ENCODE measurements at places on chromosomes 11 and 22.
A peak's percentile ranks its signal among the peaks of the same experiment; 100 is the strongest.

- DNase-seq: peak; percentile 81
Measured at GRCh38 chr11:121810291-121810690, 305.7 kb downstream of the BLID start.

DNA sequence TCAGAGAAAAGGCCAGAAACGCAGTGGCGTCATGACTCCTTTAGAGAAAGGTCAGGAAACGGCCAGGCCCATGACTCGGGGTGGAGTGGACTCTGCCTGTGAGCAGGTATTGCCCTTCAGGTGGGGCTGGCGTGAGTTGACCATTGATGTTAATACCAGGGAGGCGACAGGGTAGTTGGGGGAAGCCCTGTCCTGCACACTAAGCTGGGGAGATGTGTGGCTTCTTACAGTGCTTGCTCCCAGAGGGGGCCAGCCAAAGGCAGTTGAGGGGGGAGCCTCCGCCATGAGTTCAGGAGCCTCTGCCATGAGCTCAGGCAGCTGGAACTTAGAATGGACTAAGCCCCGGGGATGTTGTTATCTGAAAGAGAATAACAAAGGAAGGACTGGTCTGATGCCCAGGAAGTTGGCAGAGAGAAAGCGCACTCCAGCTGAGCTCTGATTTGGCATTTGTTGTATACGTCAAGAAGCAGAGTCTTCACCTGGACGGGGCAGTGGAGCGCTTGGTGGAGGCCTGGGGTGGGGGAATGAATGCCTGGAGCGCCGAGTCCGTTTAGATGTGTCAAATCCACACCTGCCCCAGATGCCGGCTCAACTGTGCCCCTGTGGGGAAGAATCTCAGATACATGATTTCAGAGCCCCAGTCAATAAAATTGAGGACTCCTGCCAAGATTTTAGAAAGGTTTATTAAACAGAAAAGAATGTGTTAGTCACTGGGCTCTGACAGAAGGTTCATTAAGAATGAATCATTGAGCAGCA lies 222.5 kb downstream of the TBC1D22A start:
- DNase-seq: peak; percentile 64

DNA sequence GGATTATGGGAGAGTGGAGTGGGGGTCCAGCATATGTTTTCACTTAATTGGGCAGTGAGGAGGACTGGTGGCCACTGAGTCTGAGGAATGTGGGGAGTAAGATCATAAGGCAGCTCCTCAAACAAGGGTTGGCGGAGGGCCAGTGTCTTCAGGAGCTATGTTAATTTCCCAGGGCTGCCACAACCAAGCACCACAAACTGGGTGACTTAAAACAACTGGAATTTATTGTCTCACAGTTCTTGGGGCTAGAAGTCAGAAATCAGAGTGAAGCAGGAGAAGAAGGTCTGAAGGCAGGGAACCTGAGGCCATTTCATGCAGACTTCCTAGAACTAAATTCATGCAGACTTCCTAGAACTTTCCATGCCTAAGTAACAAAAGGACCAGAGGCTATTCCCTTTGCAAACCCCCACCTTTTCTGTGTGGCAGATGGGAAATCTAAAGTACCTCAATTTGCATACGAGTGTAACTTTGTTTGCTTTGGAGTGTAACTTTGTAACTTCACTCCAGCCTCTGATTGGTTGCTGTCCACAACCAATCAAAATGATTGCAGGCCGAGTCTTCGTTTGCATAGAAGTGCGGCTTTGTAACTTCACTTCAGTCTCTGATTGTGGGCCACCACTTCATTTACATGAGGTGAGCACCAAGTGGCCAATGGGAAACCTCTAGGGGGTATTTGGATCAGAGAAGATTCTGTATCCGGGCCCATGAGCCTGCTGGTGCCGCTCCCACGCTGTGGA lies 50.5 kb upstream of the ZBED5 start:
- peak; percentile 91 for DNase-seq

DNA sequence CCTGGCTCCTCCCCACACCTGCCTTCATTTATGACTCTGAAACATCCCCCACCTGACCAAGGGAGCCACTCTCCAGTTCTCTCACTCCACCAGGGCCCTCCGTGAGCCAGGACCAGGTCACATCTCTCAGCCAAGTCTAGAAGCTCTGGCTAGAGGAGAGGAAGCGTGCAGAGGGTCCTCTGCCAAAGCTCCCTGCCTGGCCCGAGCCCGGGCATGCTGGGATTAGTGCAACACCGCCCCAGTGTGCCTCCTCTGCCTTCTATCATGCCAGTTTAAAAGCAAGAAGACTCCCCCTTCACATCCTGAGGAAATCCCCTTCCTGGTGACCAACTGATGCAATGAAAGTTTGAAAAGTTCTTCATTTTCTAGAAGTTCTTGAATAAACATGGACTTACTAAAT lies 23.5 kb downstream of the TP53AIP1 start:
- no peak for DNase-seq

- peak; percentile 73 for DNase-seq
Measured at GRCh38 chr11:61617515-61617914, 36.6 kb upstream of the SYT7 start.

- no peak for DNase-seq
Measured at GRCh38 chr22:25172153-25172552, 27.5 kb upstream of the CRYBB3 start.

GRCh38 chr11:112363527-112363926 lies 102.9 kb upstream of the PLET1 start:
- DNase-seq: peak; percentile 76

DNA sequence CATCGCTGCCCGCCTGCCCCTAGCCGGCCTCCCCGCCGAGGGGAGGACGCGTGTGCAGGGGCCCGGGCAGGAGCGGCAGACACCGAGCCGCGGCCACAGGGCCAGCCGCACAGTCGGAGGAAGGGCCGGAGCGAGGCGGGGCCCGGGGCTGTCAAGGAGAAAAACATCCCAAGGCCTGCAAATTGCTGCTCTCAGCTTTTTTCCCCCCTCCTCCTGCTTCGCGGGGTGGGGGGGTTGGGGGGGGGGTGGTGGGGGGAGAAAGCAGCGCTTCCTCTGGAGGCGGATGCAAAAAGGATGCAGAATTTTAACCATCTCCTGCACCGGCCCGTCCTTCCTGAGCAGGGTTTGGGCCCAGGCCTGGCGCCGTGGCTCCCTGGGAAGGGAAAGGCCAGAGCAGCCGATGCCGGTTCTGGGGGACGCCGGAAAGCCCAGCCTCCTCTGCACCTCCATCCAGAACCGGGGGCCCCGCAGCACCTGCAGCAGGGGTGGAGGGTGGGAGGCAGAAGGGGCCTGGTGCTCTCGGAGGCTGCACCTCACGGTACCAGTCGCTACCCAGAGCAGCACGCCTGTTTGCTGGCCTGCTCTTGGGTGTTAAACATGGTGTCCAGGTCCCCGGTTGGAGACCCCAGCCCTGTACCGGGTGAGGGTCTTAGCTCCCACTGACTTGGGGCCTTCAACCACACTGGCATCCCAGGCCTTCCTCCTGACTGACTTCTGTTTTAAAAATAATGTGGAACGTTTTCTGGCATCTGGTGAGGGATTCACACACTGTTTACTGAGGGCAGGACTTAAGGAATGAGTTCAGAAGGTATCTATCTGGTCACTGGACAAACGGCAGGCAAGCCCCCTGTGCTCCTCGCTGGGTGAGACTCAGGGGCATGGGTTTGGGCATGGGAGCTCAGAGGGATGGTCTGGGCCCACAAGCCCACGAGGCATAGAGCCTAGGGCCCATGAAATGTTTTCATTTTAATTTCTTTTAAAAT lies 77.4 kb upstream of the WNT7B start:
- peak; percentile 83 for DNase-seq

DNA sequence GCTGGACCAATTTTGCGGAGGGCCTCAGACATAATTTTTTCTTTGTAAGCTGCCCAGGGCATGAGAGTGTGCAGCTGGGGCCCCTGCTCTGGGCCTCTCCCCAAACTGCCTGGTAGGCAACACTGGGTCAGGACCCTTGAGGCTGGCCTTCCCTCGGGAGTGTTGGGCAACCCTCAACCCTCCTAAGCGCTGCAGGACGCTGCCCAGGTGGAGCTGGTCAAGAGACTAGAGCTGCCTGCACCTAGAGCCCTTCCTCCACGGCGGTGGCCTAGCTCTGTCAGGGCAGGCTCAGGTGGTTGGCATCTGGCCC lies 505 bp upstream of the TMEM132A start:
- no peak for DNase-seq

- DNase-seq: no peak
Measured at GRCh38 chr11:16194566-16194965, 161.8 kb downstream of the SOX6 start.

- DNase-seq: peak; percentile 36
Measured at GRCh38 chr11:46380340-46381047, 975 bp upstream of the MDK start.

DNA sequence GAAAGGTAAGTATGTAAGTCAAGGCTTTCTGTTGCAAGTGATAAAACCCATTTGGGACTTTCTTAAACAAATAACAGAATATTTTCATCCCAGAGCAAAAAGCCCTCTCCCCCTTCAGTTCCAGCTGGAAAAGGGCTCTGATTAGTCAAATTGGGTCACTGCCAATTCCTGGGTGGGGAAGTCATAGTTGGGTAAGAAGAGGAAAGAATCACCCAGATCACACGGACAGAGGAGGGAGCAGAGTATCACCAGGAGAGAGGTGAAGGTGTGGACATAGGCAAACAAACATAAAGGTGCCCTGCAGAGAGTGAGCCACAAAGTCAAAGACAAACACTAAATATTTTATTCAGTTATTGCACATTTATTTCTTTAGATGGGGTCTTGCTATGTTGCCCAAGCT lies 36.3 kb upstream of the SORL1 start:
- peak; percentile 48 for DNase-seq

GRCh38 chr11:63909591-63910506 lies 7.1 kb downstream of the RCOR2 start:
- DNase-seq: no peak

GRCh38 chr11:86923999-86924766 lies 31.0 kb downstream of the FZD4 start:
- DNase-seq: no peak

- DNase-seq: no peak
Measured at GRCh38 chr22:29011240-29012100, 50.2 kb downstream of the C22orf31 start.

Measured in fibroblast of mammary gland (primary cell).